ENCODE measurements at places on chromosomes 4 and X.

- DNase-seq: no peak
Observed at GRCh38 chr4:122823476-122823875, 3.2 kb upstream of the FGF2 start.

DNA sequence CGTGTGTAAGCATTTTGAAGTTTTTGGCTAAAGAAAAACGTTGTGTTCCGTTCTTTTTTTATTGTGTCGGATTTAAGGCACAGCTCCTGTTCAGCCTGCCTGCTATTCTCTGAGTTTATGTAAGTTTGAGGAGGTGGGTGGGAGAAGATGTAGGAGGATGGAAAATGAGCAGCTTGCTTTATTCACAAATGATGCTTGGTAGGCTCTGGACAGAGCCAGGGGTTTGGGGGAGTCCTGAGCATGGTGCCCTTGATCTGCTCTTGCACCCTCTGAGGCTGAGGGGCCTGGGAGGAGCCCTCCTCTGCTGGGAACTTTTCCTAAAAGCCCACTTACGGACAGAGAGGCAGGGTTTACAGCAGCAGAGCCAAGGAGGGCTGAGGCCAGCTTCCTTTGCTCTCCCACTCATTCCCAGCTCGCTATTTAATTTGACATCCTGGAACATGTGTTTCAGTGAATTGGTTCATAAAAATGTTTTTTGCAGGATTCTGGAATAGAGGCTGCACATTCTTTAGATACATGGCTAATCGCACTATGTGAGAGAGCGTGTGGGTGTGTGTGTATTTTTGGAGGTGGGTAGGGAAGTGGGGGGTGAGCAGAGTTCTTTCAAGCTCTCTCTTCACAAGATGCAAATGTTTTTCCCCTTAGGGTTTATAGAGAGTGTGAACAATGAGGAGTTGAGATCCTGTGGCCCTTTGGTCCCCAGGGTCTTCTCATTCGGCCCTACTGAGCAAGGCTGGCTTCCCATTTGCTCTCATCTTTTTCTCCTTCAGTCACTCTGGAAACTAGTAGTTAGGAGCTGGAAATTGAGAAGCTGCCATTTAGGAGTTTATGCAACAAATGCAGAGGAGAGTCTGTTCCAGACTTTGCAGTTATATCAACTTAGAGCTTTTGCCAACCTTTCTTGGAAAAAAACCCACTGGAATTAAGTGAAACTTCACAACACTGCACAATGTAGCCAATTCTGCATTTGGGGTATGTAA is 32.1 kb downstream of the TMEM131L start:
- DNase-seq: no peak

DNA sequence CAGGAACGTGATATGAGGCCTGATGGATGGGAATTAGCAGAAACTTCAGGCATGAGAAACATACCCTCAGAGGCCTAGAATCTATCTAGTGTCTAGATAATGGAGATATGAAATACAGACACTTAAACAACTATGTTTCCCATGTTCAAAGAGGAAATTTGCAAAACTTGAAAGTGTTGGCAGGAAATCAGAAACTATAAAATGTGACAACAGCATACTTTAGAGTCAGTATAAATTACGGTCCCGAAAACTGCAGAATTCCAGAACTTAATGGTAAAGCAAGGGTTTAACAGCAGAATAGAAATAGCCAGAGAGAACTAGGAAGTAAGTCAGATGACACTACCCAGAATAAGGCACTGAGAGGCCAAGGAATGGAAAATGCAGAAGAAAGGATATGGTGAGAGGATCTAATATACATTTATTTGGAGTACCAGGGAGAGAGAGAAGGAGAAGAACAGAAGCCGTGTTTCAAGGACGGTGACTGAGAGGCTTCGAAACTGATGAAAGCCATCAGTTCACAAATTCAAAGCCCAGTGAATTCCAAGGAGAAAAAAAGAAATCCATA is 7.4 kb downstream of the HTT-AS start:
- DNase-seq: no peak

GRCh38 chr4:37827030-37827685 is 672 bp downstream of the PGM2 start:
- peak; percentile 9 for DNase-seq

- no peak for DNase-seq
Observed at GRCh38 chr4:84786478-84786877, 180.0 kb downstream of the WDFY3 start.

- DNase-seq: no peak
Observed at GRCh38 chr4:170110285-170110672, 20.5 kb upstream of the AADAT start.

- DNase-seq: no peak
Observed at GRCh38 chr4:2186133-2186864, 55.6 kb downstream of the HAUS3 start.

DNA sequence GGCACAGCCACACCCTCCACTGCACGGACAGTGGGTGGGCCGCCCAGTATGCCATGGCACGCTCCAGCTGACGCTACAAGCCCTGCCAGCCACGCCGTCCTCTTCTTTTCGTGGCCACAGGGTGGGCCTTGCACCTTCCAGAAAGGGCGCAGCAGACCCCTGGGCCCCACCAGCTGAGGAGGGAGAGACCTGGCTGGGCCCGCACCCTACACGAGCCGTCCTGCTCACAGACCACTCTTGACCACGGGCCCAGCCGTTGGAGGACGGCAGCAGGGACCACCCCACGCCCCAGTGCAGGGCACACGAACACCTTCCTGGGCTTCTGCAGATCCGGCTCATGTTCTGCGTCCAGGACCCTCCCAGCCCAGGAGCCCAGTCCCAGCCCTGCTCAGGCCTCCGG is 27.1 kb downstream of the FAM53A start:
- no peak for DNase-seq

- no peak for DNase-seq
Observed at GRCh38 chr4:111475001-111475400, 670.3 kb upstream of the FAM241A start.

DNA sequence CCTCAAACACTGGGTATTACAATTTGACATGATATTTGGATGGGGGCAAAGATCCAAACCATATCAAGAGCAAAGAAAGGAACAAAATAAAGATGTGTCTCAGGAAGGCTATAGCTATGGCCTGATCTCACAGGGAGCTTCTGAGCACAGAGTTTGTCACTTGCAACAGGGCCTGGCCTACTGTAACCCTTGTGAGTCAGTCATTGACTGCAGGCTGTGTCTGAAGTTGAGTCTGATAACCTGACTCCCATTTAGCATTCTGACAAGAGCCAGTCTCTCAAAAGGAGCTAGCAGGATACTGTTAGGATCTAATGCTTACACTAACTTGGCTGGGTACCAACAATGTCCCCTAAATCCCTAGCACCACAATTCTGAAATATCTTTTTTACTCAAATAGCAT is 612.5 kb upstream of the TECRL start:
- DNase-seq: no peak

DNA sequence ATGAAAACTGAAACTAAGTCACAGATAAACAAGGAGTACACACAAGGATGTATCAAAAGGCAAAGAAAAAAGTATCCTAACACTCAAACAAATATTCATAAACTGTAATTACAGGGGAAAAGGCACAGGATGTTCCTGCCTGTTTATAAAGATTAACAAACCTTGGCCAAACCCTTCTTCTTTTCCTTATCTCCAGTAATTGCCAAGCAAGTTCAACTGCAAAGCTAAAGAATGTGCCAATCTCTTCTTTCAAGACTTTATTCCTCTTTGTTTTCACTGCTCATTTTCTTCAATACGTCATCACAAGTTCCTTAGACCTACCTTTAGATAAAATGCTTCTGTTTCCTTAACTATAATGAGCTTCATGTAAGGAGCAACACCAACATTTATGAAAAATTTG is 171.2 kb downstream of the AMELX start:
- no peak for DNase-seq

DNA sequence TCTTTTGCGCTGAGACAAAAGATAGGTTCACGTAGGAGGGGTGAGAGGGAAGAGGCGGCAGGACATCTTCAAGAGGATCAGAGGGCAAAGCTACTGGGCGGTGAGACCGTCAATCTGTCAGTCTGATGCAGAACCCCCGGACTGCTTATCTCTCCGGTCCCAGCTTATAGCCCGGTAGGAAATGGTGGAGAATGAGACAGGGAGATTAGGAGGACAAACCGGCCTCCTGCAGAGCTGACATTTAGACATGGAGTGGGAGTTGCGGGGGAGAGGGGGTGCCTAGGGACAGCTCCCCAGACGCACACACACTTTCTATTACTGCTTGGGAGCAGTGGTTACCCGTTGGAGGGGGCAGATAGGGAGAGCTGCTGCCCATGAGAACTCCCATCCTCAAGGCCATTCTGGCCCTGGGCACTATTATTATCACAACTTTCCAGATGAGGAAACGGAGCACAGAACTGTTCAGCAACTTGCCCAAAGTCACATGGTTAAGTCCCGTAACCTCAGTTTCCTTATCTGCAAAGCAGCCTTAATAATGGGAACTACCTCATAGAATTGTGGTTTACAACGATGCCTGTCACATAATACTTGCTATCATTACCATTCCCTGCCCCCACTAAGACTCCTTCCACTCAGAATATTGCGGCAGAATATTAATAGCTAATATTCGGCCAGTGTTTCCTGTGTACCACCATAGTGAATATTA is 1.1 kb upstream of the HDAC6 start:
- no peak for DNase-seq

- DNase-seq: no peak
Observed at GRCh38 chrX:45009371-45010000, 136.5 kb downstream of the KDM6A start.

- DNase-seq: peak; percentile 42
Observed at GRCh38 chrX:39491548-39492297, 606.0 kb downstream of the BCOR start.

DNA sequence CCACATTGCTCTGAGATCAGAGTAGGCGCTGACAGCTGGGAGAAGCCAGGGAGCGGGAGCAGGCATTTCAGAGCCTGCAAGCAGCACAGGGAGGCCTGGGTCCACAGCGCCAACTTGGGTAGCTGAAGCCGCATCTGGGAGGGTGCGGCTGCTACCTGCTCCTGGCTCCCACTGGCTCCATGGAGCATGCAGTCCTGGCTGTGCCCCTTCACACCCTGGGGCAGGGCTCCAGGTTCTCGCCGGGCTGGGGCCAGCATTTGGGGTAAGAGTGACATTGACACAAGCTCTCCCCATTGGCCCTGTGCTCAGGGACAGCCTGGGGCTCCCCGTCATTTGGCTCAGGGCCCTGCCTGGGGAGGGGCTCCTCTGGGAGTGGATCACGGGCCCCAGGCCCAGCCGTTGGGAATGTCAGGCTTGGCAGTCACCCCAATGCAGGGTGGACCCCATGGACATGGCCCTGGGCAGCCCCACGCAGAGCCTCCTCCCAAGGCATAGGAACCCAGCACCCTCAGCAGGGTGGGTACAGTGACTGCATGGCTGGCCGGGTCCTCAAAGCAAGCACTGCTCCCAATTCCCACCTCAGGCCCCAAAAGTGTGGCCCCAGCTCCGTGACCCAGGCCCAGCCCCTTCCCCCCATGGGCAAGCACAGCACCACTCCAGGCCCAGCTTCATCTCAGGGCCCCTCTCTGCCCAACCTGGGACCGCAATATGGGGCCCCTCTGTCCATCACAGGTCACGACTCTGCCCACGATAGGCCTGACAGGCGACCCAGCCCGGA is 82.4 kb downstream of the PRDM5 start:
- DNase-seq: no peak

DNA sequence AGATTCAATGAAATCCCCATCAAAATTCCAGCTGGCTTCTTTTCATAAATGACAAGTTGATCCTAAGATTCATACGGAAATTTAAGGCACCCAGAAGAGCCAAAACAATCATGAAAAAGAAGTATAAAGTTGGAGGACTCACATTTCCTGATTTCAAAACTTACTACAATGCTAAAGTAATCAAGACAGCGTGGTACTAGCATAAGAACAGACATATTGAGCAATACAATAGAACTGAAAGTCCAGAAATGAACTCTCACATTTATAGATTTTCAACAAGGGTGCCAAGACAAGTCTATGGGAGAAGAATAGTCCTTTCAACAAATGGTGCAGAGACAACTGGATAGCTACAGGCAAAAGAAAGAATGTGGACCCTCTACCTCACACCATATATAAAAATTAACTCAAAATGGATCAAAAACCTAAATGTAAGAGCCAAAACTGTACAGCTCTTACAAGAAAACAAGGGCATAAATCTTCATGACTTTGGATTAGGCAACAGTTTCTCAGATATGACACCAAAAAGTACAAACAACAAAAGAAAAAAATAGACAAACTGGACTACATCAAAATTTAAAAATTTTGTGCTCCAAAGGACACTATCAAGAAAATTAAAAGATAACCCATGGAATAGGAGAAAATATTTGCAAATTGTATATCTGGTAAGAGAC is 28.5 kb downstream of the SASH3 start:
- DNase-seq: no peak

GRCh38 chrX:140360284-140360683 is 144.6 kb downstream of the SOX3 start:
- no peak for DNase-seq

DNA sequence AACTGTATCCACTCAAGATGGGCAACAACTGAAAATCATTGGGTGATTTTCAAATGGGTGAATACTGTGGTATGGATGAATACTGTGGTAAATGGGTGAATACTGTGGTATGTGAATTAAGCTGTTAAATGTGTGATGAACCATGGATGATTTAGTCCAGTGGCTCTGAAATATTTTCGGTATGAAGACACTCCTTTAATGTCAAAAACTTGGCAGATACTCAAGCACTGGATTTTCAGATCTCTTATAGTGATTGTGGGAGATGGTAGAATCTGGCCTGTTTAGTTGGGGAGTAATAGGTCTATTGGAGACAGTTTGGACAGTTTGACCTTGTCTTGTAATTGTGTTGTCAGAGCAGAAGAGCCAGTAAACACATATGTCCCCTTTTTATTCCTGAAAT is 45.7 kb downstream of the SSX7 start:
- DNase-seq: no peak

- no peak for DNase-seq
Observed at GRCh38 chr4:81625422-81626417, 154.0 kb upstream of the RASGEF1B start.

GRCh38 chr4:89509708-89510281 is 202.2 kb upstream of the GPRIN3 start:
- DNase-seq: no peak

- no peak for DNase-seq
Observed at GRCh38 chr4:78936989-78937388, 2.2 kb downstream of the PAQR3 start.

GRCh38 chr4:53840643-53841042 is 223.8 kb downstream of the CHIC2 start:
- no peak for DNase-seq

- DNase-seq: no peak
Observed at GRCh38 chr4:128357286-128357685, 69.7 kb upstream of the PGRMC2 start.

- no peak for DNase-seq
Observed at GRCh38 chr4:126267689-126268088, 952.9 kb downstream of the FAT4 start.

DNA sequence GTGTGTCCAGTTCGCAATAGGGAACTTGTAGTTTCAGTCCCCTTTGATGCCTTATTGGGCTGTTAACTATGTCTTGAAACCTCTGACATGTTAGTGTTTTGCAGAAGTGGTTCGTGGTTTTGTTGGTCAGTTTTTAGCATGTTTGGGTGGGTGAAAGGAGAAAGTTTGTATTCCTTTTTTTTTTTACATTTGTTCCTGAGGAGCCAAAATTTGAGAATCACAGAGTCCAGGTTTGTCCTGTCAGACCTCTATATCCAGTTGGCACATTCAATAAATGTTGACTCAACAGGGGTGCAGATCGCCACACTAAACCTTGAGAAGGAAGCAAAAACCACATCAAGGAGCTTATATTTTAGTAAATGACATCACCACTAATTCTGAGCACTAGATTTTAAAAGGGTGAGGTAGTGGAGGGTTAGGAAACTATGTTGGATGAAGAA is 26.2 kb downstream of the DLG3 start:
- no peak for DNase-seq

GRCh38 chr4:73751166-73751565 is 10.8 kb downstream of the CXCL8 start:
- no peak for DNase-seq
